Urinary bladder (tissue), 4 donors: ENCODE measurements at places on chromosomes 1 and 21. TPM values are rescaled to one million over a fixed set of nuclear protein-coding genes. Genes with fewer than 3 reads are reported as not detected.

- no peak for DNase-seq
Observed at GRCh38 chr1:17162941-17163340, 42.0 kb upstream of the PADI1 start.

DNA sequence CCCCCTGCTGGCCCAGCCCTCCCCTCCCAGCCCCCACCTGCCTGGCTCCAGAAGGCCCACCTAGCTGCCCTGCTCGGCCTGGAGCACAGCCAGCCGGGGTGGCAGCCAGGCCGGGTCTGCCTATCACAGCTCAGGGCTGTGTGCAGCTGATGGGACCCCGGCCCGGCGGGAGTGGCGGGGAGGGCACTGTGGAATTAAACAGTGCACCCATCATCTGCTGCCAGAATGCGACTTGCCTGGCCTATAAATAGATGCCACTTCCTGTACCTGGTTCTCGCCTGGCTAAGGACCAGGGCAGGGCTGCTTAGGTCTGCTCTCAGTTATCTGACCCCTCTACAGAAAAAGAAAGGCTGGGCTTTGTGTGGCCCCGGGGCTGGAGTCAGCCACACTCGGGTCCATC is 98.2 kb upstream of the VAMP3 start:
- DNase-seq: no peak

DNA sequence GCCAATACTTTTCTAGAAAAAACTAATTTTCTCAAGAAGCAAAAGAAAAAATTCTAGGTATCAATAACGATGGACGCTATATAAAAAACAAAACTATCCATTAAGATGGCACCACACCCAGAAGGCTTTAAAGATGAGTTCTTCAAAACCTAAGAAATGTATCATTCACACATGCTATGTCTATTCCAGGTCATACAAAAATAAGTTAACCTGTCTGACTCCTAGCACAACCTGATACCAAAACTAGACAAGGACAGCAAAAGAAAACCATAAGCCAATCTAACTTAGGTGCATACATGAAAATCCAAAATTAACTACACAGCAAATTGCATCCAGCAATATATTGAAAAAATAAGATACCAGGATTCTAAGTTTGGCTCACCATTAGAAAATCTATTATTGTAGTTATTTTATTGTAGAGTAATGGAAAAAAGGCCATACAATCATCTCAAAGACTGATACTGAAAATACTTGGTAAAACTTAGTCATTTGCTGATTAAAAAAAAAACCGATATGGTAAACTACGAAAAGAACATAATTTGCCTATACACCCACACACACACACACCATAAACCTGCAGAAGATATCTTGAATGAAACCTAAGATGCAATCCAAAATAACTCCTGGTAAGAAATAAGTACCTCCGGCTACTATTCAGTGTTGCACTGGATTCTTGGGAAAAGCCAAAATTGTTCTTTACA is 55.0 kb downstream of the TRAF5 start:
- no peak for DNase-seq

- no peak for DNase-seq
Observed at GRCh38 chr1:16076865-16077238, 3.4 kb upstream of the FAM131C start.

- DNase-seq: no peak
Observed at GRCh38 chr1:193479187-193479586, 292.8 kb upstream of the B3GALT2 start.

DNA sequence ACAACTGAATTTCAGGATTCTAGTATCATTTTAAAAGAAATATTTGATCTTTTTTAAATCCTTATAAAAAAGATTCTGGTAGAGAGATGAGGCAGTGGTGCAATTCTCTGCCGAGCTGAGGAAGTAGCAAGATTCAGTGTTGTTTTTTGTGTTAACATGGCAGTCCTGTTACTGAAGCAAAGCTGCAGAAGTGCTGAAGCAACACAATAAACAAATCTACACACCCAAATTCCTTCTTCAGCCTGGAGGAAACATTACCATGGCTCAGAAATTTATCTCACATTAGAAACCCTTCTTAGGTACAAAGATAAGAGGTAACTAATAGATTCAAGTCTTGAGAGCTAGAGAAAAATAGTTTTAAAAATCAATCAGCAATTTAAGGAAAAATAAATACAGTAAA is 216.0 kb downstream of the DENND1B start:
- no peak for DNase-seq

- DNase-seq: no peak
Observed at GRCh38 chr1:173507205-173507846, 30.2 kb downstream of the PRDX6 start.

DNA sequence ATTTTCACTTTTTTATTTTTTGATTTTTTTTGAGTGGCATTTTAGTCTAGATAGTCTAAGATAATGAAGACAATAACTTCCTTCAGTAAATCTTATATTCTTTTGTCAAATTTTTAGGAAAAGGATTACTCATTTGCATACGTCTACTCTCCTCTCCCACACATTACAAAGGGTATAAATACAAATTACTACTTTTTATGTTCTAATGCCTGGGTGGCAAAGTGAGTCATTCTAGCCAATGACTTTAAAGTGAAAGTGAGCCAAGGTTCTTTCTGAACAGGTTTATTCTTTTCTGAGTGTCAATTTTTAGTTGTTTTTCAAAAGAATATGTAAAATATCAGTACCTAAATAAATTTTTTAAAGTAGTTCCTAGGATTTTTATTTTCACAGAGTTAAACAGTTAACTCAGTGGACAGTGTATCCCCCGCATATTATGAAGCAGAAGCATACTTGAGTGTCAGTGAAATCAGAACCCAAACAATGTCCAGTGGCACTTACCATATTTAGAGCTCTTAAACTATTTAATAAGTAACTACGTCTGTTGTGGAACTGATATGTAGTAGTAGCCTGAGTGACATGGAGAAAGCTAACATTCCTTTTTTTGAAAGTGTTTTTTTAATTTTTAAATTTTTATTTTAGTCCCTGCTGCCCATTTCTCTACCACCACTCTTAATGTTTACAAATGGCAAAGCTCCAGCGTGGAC is 141.7 kb downstream of the PHTF1 start:
- no peak for DNase-seq

- no peak for DNase-seq
Observed at GRCh38 chr1:234779160-234779538, 169.2 kb upstream of the IRF2BP2 start.

GRCh38 chr1:46067652-46068051 is 64.8 kb downstream of the PIK3R3 start:
- no peak for DNase-seq

The TRIM67 gene
- total RNA-seq: 0.42 TPM

The IL12RB2 gene
- 6.0 TPM for total RNA-seq

The SUMO3 gene
- 33.7 TPM for total RNA-seq

The DCST1 gene
- total RNA-seq: not detected
